Lower lobe of right lung (tissue), 2 donors: ENCODE measurements at places on chromosomes 7 and 10. TPM values are rescaled to one million over a fixed set of nuclear protein-coding genes. Genes with fewer than 3 reads are reported as not detected.

GRCh38 chr7:158327571-158328180 lies 259.9 kb downstream of the PTPRN2 start:
- no peak for DNase-seq

PGAM2 gene
- 0.44 TPM for total RNA-seq

DNA sequence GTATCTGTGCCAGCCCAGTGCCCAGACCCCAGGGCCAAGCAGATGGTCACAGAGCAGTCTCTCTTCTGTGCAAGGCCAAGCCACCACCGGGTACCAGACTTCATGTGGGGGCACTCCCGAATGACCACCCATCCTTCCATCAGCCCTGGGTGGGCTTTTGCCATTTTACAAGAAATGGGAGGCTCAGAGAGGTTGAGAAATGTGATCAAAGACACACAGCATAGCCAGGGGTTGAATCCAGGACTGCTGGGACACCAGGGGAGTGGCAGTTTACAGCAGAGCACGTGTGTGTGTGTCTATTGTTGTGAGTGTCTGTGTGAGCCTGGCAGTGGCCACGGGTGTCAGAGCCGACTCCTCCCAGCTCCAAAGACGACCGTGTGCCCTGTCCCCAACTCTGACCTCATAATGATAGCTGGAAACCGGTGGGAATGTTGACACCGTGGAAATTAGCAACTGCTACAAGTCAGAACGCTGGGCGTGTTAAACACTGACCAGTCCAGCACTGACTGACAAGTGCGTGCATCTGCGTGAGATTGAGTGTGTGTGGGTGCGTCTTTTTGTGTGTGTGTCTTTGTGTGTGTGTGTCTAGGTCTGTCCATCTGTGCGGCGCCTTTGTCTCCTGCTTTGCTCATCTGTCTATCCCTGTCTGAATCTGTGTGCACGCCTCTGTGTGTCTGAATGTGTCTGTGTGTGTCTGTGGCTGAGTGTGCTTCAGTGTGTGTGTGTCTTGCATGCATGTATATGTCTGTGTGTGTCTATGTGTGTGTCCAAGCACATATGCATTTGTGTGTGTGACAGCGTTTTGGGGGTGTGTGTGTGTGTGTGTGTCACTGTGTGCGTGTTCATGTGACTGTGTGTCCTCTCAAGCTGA lies 17.2 kb upstream of the SLC29A4 start:
- no peak for DNase-seq

ACTR3C gene
- total RNA-seq, result 18.6 TPM

DNA sequence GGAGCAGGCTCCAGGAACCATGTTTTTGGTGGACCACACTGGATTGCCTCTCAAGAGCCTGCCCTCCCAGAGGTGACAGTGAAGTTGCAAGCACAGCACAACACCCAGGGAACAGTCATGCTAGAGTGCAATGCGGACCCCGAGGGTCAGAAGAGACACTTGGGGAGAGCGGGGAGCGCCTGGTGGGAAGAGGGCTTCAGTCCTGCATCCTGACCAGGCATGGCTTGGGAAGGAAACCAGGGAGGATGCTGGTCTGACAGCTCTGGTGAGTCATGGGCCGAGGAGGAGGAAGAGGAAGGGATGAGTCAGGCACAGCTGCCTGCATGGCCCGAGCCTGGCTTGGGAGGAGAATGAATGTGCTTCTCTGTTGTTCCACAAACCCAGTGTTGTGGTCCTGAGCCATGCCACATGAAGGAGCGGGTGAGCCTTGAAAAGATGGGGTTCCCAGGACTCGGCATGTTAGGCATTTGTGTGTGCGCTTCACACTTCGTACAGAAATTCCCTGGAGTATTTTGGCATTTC lies 29.5 kb upstream of the ANKRD2 start:
- DNase-seq, result peak; percentile 64

DNA sequence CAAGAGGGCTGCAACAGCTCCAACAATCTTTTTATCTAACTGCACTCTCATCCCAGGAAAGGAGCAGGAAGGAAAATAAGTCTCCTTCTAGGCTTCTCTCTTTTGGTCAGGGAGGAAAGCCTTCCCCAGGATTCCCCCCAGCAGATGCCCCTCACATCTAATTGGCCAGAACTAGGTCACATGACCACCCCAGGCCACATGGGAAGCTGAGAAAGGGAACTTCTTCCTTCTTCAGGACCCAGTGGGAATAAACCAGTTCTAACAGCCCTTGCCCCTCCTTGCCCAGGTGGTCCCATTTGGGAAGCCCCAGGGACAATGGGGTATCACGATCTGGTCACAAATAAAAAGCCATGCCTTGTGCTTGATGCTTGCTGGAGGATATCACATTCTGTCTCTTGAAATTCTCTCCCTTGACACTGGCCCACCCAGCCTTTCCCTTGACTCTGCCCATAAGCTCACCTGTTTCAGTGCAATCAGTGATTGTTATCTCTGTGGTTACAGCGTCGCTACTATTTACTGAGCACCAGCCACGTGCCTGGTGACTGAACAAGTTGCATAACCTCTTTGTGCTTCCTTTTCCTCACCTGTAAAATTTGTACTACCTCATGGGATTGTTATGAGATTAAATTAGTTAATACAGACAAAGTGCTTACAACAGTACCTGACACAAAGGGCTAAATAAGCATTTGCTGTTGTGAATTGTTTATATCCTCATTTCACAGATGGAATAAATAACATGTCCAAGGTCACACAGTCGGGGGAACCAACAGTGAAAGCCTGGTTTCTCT lies 9.0 kb upstream of the TACR2 start:
- DNase-seq, result no peak

RPEL1 gene
- 0.30 TPM for total RNA-seq

CALCR gene
- 0.24 TPM for total RNA-seq

GRCh38 chr7:133530682-133531081 lies 277.8 kb downstream of the EXOC4 start:
- DNase-seq, result no peak

- no peak for DNase-seq
Measured at GRCh38 chr10:17737027-17737965, 14.7 kb upstream of the TMEM236 start.

GRCh38 chr10:59708816-59709394 lies 745 bp downstream of the SLC16A9 start:
- peak; percentile 48 for DNase-seq

- no peak for DNase-seq
Measured at GRCh38 chr10:121221072-121221471, 369.9 kb downstream of the WDR11 start.

DNA sequence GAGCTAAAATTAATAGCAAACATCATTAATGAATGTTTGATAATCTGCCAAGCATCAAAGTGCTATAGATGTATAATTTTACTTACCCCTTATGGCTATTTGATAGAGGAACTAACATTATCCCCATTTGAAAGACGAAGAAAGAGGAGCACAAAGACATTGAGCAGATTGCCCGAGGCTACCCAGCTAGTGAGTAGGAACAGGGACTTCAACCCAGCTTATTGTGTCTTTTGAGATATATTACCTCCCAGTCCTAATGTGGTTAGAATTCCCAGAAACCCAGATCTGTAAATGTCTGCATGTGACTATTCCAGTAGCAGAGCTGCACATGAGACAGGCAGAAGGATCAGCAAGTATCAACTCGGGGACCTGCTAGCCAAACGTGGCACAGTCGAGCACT lies 160.1 kb upstream of the AOAH start:
- DNase-seq, result no peak

DNA sequence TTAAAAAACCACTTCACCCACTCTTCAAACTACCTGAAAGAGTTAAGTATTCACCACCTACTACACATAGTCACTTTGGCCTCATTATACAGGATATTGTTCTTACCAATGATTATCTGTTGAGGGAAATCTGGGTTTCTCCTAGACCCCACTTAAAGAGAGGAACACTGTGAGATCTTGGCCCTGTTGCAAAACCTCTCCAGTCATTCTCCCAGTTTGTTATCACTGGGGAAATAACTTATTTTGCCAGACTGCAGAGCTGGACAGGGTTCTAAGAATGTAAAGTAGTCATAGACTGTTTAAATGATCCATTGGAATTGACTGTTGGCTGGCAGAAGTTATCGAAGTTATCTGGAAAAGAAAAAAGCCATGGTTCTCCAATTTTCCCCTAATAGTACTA lies 143.8 kb downstream of the HGF start:
- DNase-seq, result no peak

DNA sequence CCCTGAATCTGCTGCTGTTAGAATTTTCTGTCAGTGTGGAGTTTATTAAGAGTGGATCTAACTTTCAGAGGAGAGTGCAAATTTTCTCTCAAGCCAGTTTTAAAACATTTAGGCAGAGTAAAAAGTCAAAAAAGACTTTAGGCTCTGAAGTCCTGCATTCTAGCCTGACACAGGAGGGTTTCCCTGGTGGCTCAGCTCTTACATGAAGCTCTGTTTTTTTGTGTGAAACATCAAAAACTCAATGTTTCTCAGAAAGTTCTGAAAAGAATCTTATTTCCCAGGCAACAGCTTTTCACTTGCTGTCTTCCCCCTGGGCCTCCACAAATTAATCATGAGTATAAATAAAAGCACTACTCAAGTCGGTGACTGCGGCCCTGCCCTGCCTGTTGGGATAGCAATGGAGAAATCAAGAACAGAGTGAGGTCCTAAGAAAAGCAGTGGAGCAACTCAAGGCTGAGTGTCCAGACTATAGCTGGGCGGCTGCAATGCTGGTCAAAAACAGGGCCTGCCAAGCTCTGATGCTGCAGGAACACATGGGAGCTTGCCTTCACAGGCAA lies 22.3 kb upstream of the WDR11 start:
- DNase-seq, result no peak
